Activated CD4-positive, alpha-beta memory T cell treated with anti-CD3 and anti-CD28 coated beads for 36 hours (primary cell): ENCODE measurements at places on chromosomes 2 and 18. TPM values are rescaled to one million over a fixed set of nuclear protein-coding genes. Genes with fewer than 3 reads are reported as not detected.
A peak's percentile ranks its signal among the peaks of the same experiment; 100 is the strongest.

SUCLG1 gene
- 70.3 TPM for total RNA-seq

AMER3 gene
- total RNA-seq = not detected

TXNDC2 gene
- not detected for total RNA-seq

RTKN gene
- total RNA-seq = 1.6 TPM

EMILIN1 gene
- total RNA-seq = 0.51 TPM

ASB18 gene
- not detected for total RNA-seq

UGT1A4 gene
- total RNA-seq = not detected

CHCHD5 gene
- total RNA-seq = 39.3 TPM

FAM237A gene
- not detected for total RNA-seq

- peaks cover 15% of the 10 kb centered on the region for H3K4me1 ChIP-seq
- no peak for DNase-seq
- no peak overlapping the region for H3K4me3 ChIP-seq
- H3K36me3 ChIP-seq = no peaks in the 10 kb centered on the region
Observed at GRCh38 chr2:157246765-157247407, 10.6 kb upstream of the GALNT5 start.

- no peak overlapping the region for H3K27ac ChIP-seq
- no peaks in the 10 kb centered on the region for H3K4me1 ChIP-seq
- H3K4me3 ChIP-seq = no peak overlapping the region
- no peak for DNase-seq
- H3K27me3 ChIP-seq = no peaks in the 10 kb centered on the region
Observed at GRCh38 chr2:80462654-80463053, 158.1 kb upstream of the LRRTM1 start.

- H3K27ac ChIP-seq = no peak overlapping the region
- no peaks in the 10 kb centered on the region for H3K36me3 ChIP-seq
- no peaks in the 10 kb centered on the region for H3K4me1 ChIP-seq
- H3K27me3 ChIP-seq = no peaks in the 10 kb centered on the region
- no peak overlapping the region for H3K4me3 ChIP-seq
Observed at GRCh38 chr2:226661789-226662545, 137.7 kb downstream of the IRS1 start.

DNA sequence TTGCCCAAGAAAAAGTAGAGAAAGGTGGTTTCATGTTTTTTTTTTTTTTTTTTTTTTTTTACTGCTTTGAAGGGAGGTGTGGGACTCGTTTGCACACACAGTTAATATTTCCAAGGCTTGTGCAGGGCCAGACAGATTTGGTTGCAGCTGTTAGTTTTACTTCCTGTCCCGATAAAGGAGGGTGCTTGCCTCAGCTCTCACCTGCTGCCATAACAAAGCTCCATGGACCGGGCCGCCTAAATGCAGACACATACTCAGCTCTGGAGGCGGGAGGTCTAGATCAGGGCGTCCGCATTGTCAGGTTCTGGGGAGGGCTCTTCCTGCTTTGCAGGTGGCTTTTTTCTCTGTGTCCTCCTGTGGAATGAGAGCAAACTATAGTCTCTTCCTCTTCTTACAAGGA lies 69.9 kb downstream of the ODC1 start:
- no peaks in the 10 kb centered on the region for H3K27me3 ChIP-seq
- peak; percentile 48 for DNase-seq
- peak overlapping the region; percentile 43 for H3K27ac ChIP-seq
- H3K4me1 ChIP-seq = peaks cover 86% of the 10 kb centered on the region
- no peaks in the 10 kb centered on the region for H3K36me3 ChIP-seq
- no peak overlapping the region for H3K4me3 ChIP-seq

DNA sequence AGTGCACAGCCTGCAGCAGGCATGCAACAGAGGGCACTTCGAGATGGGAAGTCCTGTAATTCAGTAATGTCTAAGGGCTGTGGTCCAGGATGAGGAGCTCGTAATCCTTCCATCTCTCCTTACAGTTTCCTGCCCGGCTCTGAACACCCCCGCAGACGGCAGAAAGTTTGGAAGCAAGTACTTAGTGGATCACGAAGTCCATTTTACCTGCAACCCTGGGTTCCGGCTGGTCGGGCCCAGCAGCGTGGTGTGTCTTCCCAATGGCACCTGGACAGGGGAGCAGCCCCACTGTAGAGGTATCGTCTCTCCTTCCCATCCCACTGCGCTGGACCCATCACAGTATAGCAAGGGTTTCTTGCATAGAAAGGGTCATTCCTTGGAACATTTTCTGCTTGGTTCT lies 26.7 kb downstream of the FBLN7 start:
- H3K27me3 ChIP-seq = no peaks in the 10 kb centered on the region
- H3K36me3 ChIP-seq = no peaks in the 10 kb centered on the region
- no peak overlapping the region for H3K27ac ChIP-seq
- H3K4me3 ChIP-seq = no peak overlapping the region
- peaks cover 17% of the 10 kb centered on the region for H3K4me1 ChIP-seq
- DNase-seq = peak; percentile 7

DNA sequence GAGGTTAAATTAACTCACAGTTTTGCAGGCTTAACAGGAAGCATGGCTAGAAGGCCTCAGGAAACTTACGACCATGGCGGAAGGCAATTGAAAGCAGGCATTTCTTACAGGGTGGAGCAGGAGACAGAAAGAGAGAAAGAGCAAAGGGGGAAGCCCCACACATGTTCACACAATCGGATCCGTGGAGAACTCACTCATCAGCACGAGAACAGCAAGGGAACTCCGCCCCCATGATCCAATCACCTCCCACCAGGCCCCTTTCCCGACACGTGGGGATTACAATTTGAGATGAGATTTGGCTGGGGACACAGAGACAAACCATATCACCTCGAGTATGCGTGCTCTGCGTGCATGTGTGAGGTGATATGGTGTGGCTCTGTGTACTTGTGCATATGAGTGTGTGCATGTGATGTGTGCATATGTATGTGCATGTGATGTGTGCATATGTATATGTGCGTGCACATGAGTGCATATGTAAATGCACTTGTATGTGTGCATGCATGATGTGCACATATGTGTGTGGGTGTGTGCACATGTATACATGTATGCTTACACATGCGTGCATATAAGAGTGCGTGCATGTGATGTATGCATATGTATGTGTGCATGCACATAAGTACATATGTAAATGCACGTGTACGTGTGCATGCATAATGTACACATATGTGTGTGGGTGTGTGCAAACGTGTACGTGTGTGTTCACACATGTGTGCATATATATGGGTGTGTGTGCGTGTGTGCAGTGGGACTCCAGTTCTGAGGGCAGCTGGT lies 108.7 kb upstream of the HDAC4 start:
- no peak for DNase-seq
- no peaks in the 10 kb centered on the region for H3K36me3 ChIP-seq

GRCh38 chr2:133414486-133415209 lies 153.6 kb downstream of the NCKAP5 start:
- H3K4me1 ChIP-seq = no peaks in the 10 kb centered on the region
- H3K36me3 ChIP-seq = no peaks in the 10 kb centered on the region
- no peaks in the 10 kb centered on the region for H3K27me3 ChIP-seq
- no peak for DNase-seq

- H3K4me3 ChIP-seq = no peak overlapping the region
- H3K27ac ChIP-seq = no peak overlapping the region
- DNase-seq = peak; percentile 46
- H3K4me1 ChIP-seq = peaks cover 2% of the 10 kb centered on the region
- H3K27me3 ChIP-seq = peaks cover 2% of the 10 kb centered on the region
Observed at GRCh38 chr18:58960946-58961722, 96.5 kb downstream of the ZNF532 start.

GRCh38 chr2:134717286-134718022 lies 1.3 kb downstream of the TMEM163 start:
- H3K36me3 ChIP-seq = no peaks in the 10 kb centered on the region
- H3K27ac ChIP-seq = no peak overlapping the region
- peaks cover 47% of the 10 kb centered on the region for H3K27me3 ChIP-seq
- DNase-seq = no peak
- peak overlapping the region; percentile 32 for H3K4me3 ChIP-seq

DNA sequence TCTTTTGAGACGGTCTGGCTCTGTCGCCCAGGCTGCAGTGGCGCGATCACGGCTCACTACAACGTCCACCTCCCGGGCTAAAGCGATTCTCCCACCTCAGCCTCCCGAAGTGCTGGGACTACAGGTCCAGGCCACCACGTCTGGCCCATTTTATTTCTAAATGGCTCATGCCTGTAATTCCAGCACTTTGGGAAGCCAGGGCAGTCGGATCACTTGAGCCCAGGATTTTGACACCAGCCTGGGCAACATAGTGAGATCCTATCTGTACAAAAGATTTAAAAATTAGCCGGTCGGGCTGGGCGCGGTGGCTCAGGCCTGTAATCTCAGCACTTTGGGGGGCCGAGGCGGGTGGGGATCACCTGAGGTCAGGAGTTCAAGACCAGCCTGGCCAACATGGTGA lies 26.4 kb upstream of the EFHD1 start:
- H3K27ac ChIP-seq = no peak overlapping the region
- no peak for DNase-seq
- no peak overlapping the region for H3K4me3 ChIP-seq
- peaks cover 3% of the 10 kb centered on the region for H3K4me1 ChIP-seq

- H3K4me1 ChIP-seq = peaks cover 11% of the 10 kb centered on the region
- no peak for DNase-seq
Observed at GRCh38 chr2:111208639-111209038, 87.9 kb downstream of the BCL2L11 start.

- no peak overlapping the region for H3K27ac ChIP-seq
- no peak overlapping the region for H3K4me3 ChIP-seq
- H3K27me3 ChIP-seq = peaks cover 15% of the 10 kb centered on the region
Observed at GRCh38 chr2:172889768-172890430, 154.3 kb downstream of the RAPGEF4 start.

DNA sequence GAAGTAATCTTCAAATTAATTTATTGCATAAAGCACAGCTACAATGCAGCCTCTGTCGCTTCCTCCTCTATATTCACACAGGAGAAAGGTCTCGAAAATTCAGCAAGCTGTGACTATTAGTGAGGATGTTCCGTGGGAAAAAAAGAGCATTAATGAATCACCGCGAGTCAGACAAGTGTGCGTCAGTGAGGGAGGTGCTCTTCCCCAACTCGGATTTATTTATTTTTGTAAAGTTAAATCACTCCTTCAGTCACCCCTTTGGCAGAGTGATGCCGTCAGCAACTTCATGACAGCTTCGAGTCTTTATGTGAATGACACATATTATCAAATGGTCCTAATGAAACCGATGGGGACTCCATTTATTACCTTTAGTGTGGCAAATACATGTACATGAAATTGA lies 648.9 kb upstream of the SALL3 start:
- no peak for DNase-seq
- H3K4me1 ChIP-seq = no peaks in the 10 kb centered on the region
- no peaks in the 10 kb centered on the region for H3K27me3 ChIP-seq
- H3K36me3 ChIP-seq = no peaks in the 10 kb centered on the region
- H3K4me3 ChIP-seq = no peak overlapping the region

- H3K4me3 ChIP-seq = no peak overlapping the region
- peak overlapping the region; percentile 33 for H3K27ac ChIP-seq
- H3K4me1 ChIP-seq = peaks cover 32% of the 10 kb centered on the region
Observed at GRCh38 chr2:55590810-55591440, 26.5 kb downstream of the PPP4R3B start.

GRCh38 chr2:54191361-54192135 lies 64.5 kb downstream of the TSPYL6 start:
- peaks cover 3% of the 10 kb centered on the region for H3K36me3 ChIP-seq
- DNase-seq = no peak
- H3K4me1 ChIP-seq = no peaks in the 10 kb centered on the region
- H3K27ac ChIP-seq = no peak overlapping the region
- H3K4me3 ChIP-seq = no peak overlapping the region
- H3K27me3 ChIP-seq = no peaks in the 10 kb centered on the region
